ENCODE measurements at places on chromosomes 5 and 9.

DNA sequence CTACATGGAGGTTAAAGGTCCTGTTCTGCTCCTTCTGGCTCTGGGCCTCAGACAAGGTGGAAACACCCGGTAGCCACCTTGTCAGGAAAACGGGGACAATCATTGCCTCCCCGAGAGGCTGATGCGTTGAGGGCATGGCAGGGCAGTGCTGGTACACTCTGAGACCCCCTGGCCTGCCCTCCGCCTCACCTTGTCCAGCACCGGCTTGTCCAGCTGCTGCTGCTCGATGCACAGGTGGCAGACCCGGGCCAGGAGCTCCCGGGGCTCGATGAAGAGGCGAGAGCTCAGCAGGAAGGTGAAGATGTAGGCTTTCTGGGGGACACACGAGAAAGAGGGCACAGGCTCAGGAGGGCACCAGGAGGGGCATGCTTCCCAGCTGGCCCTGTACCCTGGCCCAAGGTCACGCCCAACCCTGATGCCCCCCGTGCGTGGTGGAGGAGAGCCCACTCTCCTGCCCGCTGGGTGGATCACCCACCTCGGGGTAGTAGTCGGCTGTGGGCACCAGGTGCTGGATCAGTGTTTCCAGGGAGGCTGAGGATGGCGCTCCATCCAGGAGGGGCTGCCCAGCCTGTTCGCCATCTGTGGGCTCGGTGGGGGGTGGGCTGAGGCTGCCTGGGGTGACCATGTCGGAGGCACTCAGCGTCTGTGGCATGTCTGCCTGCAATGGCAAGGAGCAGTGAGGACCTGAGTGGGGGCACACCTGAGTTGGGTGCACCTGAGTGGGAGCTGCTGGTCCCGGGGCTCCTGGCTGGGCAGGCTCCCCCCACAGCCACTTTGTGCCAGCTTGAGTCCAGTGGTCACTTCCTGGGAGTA, 66.0 kb upstream of the RNF130 start:
- DNase-seq = no peak

DNA sequence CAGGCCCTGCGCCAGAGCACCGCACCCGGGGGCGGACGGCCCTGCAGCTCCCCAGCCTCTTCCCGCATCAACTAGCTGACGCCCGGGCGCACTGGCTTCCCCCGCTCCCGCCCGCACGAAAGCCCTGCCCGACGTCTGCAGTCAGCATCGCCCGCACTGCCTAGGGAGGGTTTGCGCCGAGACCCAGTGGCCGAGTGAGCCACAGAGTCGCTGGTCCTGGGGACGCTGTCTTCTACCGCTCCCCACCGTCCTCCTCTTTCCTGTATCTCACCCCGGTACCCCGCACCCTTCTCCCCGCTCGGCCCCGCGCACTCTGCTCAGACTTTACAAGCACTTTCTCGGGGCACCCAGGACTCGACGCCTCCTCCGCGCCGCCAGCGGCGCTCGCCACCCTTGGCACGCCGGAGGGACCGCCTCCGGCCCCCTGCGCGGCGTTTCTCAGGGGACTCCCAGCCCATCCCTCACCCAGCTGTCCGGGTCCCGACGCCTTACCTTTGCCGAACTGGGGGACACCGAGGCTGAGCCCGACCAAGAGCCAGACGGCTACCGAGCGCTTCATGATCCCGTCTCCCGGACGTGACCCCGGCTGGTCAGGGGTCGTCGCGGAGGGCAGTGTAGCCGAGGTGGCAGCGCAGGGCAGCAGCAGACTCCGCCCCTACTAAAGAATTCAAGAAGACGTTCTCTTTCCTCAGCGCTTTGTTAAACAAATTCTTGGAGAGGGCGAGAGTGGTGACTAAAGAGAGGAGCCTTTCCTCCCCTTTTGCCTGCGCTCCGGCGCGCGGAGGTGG, 670 bp downstream of the EDIL3 start:
- no peak for DNase-seq

GRCh38 chr5:133247151-133247709, 195.4 kb downstream of the HSPA4 start:
- no peak for DNase-seq

- DNase-seq = no peak
Observed at GRCh38 chr9:71703172-71703872, 65.0 kb downstream of the CEMIP2 start.

DNA sequence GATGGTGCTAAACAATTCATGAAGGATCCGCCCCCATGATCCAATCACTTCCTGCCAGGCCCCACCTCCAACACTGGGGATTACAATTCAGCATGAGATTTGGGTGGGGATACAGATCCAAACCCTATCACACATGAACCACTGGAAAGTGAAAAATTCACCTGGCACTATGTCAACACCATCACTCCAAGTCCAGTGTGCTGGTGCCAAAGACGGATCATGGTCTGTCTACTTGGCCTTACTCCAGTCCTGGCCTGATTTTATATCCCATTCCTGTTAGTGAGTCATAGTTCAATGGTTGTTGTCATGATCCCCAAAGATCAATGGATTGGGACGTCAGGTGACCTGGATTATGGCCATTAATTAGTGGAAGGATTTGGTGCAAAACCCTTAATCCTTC, 147.4 kb upstream of the RPS23 start:
- no peak for DNase-seq

DNA sequence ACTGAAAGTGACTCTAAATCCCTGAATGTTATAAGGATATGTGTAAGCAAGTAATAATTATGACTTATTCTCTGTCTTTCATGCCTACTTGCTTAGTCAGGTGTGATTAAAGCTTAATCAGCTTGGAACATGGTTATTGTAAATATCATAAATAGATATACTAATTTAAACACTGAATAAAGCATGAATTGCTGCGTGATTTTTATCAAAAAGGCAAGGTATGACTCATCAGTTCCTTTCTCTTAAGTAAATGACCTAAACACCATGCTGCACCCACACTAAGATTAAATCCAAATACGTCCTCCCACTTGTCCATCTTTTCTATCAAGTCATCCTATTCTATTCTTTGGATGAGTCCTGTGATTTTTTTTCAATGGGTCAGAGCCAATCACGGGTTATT, 124.6 kb upstream of the MTAP start:
- DNase-seq = no peak

DNA sequence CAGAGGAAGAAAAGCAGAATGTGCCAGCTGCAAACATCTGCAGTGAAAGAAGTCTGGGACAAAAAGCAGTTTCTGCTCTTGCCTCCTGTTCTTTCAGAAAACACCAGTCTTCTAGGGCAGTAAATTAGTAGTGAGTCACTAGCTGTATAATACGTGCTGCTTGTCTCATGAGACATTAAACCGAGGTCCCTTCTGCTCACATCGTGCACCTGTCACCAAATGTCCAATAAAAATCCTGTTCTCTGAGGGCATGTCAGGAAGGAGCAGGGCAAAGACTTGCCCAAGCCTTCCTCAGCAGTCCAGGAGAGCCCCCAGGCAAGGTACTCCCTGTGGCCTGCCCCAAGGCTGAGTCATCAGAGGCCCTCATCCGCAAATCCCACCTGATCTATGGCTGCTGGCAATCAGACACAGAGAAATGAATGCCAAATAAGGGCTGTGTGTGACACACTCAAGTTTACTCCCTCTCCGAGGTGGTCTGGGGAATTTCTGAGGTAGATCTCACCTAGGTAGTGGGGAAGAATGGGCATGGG, 255.3 kb upstream of the SMARCA2 start:
- no peak for DNase-seq

DNA sequence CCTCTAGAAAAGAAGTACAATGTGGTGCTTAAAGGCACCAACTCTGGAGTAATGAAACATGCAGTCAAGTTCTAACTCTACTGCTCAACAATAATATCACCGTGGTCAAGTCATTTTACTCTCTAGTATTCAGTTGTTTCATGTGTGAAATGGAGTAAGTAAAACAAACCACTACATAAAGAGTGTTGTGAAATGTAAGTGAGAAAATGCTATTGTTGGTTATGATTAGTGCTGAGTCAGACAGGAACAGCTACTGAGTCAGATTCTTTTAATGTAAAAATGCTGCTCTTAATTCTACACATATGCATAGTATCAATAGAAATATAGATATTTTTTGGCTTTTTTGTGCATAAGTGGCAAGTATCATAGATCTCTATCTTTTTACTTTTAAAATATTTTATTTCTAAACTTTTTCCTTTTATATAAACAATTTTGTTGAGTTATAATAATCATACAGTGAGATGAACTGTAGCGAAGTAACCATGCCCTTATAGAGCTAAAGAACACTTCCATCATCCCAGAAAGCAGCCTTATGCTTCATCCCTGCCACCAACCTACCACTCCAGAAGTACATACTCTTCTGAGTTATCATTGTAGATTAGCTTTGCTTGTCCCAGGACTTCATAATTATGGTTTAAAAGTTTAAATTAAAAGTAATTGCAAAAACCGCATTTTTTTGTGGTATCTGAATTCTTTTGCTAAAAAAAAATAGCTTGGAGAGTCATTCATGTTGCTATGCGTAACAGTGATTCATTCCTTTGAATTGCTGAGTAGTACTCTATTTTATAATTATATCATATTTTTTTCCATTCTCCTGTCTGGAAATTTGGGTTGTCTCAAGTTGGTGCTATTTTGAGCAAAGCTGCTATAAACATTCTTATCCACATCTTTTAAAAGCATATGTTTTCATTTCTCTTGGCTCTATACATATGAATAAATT, 548.2 kb upstream of the CLINT1 start:
- no peak for DNase-seq

GRCh38 chr9:12884736-12885395, 110.0 kb downstream of the LURAP1L start:
- no peak for DNase-seq

DNA sequence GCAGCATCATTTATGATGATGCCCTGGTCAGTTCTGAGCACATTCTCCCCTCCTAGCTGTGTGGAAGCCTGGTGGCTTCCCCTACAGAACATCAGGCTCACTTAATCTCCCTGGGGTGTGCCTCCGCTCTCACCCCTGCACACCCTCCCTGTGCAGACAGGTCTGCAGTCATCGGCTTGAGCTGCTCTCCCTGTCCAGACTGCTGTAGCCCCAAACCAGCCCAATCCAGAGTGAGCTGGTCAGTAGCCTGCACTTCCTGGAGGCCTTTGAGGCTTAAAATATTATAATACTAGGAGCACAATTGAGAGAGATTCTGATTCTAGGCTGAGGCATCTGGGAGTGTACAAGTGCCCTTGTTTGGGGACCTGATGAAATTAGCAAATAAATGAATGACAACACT, 60.2 kb downstream of the PPARGC1B start:
- DNase-seq = no peak

DNA sequence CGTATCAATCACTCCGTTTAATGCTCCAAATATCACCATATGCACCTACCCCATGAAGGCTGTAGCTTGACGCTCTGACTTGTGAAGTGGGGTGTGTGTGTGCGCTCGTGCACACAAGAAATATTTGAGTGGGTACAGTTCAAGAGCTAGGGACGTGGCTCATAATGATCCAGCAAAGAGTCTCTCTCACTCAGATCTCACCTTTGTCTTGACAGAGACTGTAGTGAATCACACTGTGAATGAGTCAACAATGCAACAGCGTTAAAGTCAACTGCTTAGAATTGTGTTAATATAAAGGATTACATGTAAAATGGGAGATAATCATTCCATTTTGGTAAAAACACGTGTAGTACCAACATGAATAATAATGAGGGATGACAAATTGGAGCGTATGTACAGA, 119.4 kb downstream of the MED27 start:
- DNase-seq = no peak

- no peak for DNase-seq
Observed at GRCh38 chr9:124206391-124206790, 51.4 kb upstream of the NEK6 start.

GRCh38 chr5:154059583-154059982, 20.8 kb downstream of the MFAP3 start:
- no peak for DNase-seq

GRCh38 chr9:125476645-125477044, 215.0 kb downstream of the GAPVD1 start:
- DNase-seq = no peak

- no peak for DNase-seq
Observed at GRCh38 chr5:180128671-180129261, 57.2 kb upstream of the RNF130 start.

DNA sequence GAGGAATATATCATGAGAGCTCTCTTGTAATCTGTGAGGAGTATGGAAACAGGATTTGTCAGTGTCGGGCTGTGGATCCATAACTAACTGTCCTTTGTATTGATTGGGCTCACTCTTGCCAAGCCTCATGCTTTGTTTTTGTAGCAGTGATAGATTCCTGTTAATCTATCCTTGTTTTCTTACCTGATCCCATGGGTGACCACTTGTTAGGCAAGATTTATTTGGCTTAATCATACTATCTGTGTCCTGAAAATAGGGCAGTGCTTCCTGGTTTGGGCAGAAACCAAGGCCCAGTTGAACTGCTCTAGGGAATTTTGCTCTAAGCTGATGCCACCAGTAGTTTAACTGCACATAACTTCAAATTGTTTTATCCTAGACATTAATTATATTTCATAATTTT, 6.1 kb downstream of the NDFIP1 start:
- DNase-seq = no peak

DNA sequence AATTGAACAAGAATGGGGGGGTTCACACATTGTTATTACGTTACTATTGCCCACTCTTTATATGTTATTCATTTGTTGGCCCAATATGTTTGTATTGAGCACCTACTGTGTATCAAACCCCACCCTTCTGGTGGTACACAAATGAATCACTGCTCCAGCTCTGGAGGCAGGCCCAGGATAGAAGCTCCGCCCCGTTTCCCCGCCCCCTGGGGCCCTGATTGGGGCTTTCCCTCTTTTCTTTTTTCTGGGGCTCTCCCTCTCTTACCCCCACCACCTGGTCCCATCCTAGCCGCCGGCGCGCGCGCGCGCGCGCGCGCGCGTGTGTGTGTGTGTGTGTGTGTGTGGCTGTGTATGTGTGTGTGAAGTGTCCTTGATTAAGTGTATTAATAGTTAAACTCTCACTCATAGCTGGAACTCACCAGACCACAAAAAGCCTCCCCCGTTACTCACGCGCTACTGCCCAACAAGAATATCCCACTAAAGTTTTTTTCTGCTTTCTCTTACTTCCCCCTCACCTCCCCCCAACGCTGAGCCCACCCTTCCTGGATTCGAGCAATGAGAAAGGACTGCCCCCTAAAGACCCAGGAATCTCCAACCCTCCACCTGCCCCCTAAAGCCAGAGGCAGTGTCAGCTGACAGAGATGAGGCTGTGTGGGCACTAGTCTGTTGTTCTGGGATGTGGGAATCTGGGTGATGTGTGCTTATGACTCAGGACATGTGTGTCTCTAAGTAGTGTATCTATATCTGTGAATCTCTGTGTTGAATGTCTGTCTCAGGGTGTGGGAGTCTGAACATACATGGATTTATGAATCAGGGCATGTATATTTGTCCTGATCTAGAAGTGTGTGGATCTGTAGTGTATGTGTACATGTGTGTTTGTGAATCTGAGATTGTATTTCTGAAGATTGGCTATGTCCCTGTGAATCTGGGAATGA, 4.0 kb downstream of the CXXC5 start:
- peak; percentile 87 for DNase-seq

DNA sequence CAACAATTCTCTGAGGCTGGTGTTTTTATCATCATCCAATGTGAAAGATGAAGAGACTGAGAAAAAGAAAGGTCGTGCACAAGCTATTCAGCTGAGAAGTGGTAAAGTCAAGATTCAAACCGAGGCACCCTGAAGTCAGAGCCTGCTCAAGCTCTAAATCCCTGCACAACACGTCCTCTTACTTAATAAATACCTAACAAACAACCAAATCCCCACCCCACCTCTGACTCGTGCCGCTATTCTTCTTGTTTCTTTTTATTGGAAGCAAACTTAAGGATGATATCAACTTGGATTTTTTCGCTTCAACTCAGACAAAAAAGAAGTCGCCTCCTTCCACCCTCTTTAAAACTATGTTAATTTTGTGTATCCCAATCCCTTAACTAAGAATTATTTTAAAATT, 140.2 kb downstream of the CEP120 start:
- no peak for DNase-seq
